ENCODE measurements at places on chromosomes 3 and 15.

- DNase-seq, result no peak
Observed at GRCh38 chr15:69909719-69910444, 187.8 kb downstream of the TLE3 start.

GRCh38 chr3:192812743-192813383, 85.5 kb upstream of the FGF12 start:
- DNase-seq, result peak; percentile 70

DNA sequence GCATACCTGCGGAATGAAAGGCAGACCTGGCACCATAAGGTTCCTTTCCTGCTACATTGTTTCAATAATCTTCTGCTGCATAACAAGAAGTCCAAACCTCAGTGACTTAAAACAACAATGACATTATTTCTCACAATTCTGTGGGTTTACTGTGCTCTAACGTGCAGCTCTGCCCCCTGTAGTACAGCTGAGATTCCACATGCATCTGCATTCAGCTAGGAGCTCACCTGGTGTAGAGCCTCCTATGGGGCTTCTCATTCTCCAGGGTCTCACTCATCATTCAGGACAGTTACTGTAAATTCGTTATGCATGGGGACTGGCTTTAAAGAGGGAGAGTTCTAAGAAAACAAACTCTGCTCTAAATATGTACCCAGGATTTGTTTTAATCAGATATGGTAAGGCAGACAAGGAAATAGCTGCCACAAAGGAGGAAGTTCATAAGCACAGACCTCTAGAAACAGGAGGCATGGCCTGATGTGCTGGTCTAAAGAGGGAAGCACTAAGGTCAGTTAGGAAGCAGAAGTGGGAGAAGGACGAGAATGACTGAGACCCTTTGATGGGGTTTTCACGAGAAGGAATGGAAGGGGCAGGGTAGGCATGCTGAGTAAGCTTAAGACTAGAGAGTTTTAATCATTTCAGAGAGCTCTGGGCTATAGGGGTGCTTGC, 347.0 kb downstream of the NEK10 start:
- DNase-seq, result no peak

DNA sequence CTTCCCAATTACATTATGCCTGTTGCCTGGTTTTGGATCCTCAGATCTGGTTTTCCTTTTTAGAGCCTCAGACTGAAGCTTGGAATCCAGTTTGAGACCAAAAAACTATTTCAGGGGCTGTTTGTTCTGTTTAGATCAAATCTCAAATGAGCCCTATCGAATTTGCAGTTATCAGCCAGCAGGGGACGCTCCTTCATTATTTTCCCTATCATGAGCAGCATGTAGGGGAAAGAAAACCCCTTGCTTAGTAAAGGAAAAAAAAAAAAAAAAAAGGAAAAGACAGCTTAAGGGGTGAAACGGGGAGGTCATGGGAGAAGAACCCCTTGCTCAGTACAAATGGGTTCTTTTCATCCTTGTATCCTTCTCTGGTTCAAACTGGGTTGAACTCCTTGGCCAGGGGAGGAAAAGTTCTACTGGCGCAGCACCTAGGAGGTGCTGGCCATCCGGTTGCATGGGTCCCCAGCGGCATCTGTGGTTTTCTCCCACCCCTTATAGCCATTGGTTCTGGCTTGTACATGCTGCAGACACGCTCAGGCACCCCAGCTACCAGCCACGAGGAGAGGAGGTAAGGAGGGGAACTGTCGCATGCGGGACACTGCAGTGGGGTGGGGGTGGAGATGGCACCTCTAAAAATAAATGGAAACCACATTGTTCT, 1375.1 kb upstream of the ALCAM start:
- DNase-seq, result no peak

DNA sequence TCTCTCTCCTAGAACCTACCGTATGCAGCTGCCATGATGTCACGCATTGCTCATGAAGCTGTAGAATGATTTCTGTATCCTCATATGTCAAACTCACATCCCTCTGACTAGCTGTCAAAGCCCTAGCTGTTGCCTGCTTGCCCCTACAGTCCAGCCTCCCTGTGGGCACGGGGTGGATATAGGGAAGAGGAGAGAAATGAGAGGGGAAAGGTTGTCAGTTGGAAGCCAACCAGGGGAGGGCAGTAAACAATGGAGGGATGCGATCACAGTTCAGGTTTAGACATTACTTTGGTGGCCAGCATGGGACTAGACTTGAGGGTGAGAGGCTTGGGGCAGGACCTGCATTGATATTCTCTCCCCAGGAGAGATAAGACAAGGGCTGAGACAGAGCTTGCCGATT, 1.7 kb upstream of the HDGFL3 start:
- no peak for DNase-seq

GRCh38 chr3:59531066-59531745, 481.4 kb upstream of the CFAP20DC start:
- DNase-seq, result peak; percentile 42

- no peak for DNase-seq
Observed at GRCh38 chr15:65762914-65763787, 28.9 kb downstream of the DENND4A start.

DNA sequence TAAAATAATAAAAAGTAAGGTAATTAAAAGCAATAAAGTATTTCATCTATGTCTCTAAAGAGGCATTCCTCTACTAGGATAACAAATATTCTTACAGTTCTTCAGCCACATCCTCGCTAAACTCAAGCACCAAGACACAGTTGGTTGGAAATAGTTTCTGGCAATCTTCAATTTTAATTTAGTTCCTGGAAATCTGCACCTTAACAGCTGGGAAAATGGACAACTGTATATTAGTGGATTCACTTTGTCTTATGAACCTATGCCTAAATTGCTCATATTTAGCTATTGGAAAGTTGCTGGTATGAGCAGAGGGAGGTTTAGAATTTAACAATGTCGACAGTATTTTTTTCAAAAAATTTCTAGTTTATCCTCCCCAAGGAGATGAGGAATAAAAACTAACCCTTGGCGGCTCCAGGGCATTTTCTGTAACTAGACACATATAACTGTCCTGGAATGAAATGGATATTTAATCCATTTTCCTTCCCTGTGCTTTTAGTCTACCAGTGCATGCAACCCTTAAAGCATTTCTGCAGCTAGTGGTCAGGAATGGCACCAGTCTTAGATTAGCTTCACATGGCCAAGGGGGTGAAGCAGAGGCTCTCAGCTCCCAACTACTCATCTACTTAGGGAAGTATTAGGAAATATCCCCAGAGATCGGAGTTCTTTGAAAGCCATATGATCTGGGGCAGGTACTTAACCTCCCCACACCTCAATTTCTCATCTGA, 290.0 kb upstream of the THBS1 start:
- DNase-seq, result no peak

DNA sequence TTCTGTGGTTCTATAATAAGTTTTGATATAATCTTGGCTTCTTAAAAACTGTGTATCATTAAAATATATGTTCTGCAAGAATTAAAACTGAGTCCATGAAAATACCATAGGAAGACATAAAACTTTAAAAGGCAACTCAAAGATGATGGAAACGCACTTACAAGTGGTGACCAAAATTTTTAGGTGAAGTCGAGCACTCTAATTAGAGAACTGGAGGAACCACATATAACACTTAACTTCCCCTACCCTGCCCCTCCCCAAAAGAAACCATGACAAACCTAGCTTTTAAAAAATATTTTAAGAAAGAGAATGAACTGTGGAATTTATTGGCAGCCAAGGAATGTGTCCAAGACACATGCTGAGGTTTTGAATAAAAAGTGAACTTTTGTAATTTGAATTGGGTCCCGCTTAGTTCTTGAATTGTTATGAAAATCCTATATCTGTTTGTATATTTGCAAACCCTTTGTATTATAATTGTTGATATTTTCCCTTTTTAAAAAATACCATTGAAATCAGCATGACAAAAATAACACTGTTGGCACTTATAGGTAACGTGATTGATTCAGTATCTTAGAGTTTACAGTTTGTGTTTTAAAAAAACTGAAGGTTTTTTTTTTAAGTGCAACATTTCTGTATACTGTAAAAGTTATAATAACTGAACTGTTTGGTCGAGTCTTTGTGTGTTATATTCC, 7.7 kb downstream of the NR2F2 start:
- peak; percentile 61 for DNase-seq

DNA sequence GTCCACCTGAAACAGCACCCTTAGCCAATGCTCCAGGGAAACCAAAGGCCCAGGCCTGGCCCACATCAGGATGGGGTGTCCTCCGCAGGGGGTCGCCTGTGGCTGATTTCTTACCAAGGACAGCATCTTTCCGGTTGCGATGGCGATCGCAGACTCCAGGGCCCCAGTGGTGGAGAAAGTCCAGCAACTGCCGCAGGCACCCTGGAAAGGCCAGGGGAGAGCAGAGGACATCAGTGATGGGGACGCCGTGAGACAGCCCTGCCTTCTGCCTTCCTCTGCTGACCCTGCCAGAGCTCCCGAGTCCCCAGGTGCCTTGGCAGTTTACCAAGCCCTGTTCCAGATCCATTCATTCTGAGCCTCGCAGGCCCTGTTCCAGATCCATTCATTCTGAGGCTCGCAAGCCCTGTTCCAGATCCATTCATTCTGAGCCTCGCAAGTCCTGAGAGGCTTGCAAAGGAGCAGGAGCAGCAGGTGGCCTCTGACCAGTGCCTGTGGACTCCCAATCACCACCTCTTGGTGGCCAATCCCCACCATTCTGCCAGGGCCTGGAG, 12.5 kb downstream of the CTSH start:
- no peak for DNase-seq

DNA sequence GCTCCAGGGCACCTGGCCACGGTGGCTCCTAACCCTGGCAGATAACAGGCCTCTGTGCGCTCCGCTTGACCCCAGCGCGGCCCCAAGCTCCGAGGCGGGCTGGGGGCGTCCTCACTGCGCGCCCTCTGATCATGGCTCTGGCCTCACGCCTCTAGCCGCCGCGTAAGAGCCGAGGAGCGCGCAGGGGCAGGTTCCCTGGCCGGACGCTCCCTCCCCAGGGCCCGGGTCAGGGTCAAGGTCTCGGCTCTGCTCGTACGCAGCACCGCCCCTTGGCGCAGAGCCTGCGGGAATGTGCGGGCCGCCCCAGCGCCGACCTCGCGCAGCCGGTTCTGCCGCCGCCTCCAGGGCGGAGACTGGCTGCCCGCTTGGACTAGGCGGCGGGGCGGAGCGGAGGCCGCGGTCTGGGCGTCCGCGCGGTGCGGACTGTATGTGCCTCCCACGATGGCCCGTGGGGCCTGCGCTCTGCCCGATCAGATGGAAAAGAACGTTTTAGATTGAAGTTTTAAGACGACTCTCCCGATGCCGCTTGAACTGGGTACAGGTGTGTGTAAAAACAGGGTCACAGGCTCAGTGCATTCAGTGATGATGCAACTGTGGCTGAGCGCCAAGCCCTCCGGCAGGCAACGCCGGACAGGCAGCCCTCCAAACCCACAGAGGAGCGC, 40.8 kb downstream of the CHST14 start:
- peak; percentile 57 for DNase-seq

DNA sequence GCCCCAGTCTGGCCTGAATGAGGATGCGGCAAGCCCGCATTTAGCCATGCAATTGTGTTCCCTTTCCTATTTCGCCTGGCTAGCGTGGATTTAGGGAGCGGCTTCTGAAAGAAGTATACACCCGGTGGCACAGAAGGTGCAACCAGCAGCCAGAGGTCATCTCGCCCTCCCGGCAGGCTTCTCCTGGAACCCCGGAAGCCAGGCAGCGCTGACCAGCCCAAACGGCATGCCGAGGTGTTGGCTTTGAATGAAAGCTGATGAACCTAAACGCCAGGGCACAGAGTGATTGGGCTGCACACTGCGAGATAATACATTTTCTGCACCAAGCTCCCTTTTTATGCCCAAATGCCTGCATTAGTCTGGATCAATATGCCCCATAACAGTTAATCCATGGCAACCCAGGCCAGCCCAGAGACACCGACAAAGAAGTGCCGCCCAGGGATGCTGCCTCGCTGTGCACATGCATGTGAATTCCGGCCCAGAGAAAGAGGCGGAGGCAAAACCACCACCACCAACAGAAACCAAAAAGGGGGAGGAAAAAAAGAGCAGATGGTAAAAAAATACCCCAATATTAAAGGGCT, 1.4 kb downstream of the SRGAP3 start:
- DNase-seq, result no peak

DNA sequence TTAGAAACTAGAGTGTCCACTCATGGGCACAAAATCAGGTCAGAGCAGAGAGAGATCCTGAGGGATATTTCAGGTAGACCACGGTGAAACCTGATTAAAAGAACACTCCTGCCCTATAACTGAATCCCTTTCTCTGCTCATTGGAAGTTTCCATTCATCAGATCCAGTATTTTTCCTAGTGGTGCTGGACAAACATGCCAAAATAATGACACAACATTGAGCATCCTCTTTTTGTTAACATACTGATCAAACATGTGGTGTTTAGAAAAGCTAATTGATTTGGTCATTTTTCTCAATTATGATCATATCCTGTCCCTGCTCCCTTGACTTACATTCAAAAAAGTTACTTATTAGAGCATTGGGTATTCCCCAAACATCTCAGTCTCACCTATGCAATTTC, 27.2 kb downstream of the PTX3 start:
- peak; percentile 57 for DNase-seq

GRCh38 chr15:57676585-57676984, 29.9 kb upstream of the POLR2M start:
- no peak for DNase-seq

- peak; percentile 84 for DNase-seq
Observed at GRCh38 chr3:15805756-15806266, 8.0 kb upstream of the ANKRD28 start.
